GM03348 (cell line): ENCODE measurements at places on chromosomes 4 and X.

- DNase-seq, result no peak
Measured at GRCh38 chr4:1711055-1711570, 1.0 kb downstream of the SLBP start.

DNA sequence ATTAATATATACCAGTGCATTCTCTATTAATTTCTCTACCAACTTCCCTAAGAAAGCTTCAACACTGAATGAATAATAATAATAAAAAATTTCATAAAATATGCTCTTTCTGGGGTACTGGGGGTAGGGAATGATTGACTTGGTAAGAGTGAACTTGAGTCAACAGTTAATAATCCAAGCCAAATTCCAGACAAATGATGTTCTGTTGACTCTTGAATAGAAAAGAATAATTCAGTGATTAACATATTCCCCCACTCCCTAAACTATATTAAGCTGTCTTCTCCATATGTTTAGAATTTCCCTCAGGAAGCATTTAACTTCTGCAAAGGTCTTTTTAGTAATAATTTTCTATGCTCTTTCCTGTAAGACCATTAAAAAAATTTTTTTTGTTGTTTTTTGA is 12.3 kb downstream of the PGRMC2 start:
- DNase-seq, result peak; percentile 45

GRCh38 chr4:165894159-165894558 is 21.1 kb downstream of the TLL1 start:
- DNase-seq, result no peak

- DNase-seq, result peak; percentile 35
Measured at GRCh38 chr4:159191989-159192388, 89.1 kb downstream of the RAPGEF2 start.

- DNase-seq, result no peak
Measured at GRCh38 chrX:48461830-48462229, 8.2 kb downstream of the SLC38A5 start.

GRCh38 chrX:105664243-105664642 is 158.1 kb upstream of the NRK start:
- DNase-seq, result no peak

DNA sequence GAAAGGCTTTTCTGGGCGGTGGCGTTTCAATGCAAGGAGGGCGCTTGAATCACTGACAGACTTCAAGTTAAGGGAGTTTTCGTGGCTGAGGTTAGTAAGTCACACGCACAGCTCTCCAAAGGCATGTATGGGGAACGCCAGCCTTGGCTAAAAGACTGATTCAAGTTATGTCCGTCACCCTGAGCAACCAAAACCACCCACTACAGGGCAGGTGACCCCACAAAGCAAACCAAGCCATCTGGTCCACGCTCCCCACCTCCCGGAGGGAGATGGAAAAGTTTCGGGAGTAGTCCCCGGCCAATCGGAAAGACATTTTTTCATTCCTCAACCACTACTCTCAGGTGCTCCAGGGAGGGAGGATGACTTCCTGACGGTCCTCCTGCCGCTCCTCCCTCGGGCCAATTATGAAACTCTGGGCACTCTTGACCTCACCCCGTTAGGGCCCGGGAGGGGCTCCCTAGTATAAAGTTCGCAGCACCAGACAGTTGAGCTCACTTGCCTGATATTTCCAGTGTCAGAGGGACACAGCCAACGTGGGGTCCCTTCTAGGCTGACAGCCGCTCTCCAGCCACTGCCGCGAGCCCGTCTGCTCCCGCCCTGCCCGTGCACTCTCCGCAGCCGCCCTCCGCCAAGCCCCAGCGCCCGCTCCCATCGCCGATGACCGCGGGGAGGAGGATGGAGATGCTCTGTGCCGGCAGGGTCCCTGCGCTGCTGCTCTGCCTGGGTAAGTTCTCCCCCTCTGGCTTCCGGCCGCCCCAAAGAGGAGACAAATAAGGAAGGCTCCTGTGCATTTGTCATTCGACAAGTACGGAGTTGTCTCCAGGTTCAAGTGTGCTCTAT is at the start of gene EREG:
Gene EREG (plus strand): TSS at position 494 of the 840 bp plus-strand sequence. CDS start 164 bp downstream, at position 658.
- peak; percentile 46 for DNase-seq

DNA sequence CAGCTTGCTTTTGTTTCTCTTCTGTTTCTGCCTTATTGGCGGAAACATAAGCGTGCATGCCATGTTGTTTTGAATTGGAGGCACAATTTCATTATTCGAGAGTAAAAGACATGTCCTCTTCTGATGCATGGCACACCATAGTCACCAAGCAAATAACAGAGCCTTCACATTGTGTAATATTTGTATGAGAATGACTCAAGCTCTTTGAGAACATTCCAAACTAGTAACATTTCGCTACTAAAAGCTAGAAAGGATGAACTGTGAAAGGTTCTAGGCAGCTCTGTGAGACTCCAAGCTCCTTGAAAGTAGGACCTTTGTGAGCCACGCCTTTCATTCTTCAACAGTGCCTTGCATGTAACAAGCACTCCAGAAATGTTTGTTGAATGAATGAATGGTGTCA is 9.2 kb upstream of the ANXA3 start:
- peak; percentile 48 for DNase-seq

DNA sequence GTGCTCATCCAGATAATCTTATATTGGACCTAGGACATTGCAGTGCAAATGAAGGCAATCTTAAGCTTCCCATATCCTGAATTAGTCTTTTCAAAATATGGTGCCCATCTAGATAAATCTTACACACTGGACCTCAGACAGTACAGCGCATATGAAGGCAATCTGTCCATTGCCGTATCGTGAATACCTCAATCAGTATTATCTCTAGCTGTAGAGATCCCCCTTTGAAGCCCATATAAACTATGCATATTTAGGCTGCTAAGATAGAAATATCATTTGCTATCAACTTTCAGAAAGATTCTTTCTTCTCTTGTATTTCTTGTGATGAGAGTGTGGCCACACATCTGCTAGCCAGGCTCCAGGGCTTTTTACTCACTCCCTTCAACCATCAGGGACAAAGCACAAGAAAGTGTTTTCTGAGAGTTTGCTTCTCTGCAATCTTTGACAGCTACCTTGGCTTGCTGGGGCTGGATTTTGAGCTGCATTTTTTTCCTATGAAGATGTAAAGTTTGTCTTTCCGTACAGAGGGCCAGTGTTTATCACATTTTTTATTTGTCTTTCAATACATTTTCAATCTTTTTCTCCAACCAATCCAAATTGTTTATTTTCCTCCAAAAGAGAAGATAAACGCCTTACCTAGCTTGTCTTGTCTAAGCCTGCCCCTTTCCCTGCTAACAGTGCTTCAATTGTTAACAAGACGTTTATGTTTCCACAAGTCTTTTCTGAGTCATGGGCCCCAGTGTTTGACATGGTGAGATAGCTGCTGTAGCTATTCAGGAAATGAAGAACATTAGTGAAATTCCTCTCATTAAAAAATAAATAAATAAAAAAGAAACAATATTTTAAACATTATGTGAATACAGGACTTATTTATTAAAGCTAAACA is 57.6 kb upstream of the FAT1 start:
- no peak for DNase-seq

GRCh38 chr4:70945046-70945445 is 42.9 kb downstream of the MOB1B start:
- DNase-seq, result no peak

GRCh38 chrX:105745863-105746262 is 76.5 kb upstream of the NRK start:
- DNase-seq, result no peak

GRCh38 chr4:60611762-60612496 is 588.2 kb upstream of the ADGRL3 start:
- DNase-seq, result no peak

DNA sequence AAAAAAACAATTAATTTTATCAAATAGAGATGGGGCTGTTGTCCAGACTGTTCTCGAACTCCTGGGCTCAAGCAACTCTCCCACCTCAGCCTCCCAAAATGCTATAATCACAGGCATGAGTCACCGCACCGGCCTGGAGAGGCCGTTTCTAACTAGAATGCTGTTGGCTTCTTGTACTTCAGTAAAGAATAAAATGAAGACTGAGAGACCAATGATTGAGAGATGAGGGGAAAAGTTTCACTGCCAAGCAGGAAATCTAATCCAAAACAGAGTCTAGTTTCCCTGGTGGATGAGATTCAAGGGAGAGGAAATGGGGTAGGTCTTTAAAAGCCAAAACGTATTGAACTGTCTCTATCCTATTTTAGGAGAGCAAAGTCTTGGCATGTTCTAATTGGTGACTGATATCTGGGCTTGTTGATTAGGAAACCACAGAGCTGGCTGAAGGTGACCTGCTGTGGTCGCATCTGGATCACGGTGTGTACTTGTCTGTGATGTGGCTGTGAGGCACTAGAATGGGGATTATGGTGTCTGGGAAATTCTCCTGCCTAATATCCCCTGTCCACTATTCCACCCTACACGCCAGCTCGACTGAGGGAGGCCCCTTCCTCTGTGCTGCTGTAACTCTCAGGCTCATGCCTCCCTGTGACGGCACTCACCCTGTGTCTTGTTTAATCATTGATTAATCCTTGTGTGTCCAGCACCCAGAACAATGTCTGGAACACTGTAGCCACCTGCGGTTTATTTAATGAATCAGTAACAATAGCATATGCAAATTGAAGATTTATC is 15.0 kb upstream of the TRIM2 start:
- DNase-seq, result peak; percentile 31

DNA sequence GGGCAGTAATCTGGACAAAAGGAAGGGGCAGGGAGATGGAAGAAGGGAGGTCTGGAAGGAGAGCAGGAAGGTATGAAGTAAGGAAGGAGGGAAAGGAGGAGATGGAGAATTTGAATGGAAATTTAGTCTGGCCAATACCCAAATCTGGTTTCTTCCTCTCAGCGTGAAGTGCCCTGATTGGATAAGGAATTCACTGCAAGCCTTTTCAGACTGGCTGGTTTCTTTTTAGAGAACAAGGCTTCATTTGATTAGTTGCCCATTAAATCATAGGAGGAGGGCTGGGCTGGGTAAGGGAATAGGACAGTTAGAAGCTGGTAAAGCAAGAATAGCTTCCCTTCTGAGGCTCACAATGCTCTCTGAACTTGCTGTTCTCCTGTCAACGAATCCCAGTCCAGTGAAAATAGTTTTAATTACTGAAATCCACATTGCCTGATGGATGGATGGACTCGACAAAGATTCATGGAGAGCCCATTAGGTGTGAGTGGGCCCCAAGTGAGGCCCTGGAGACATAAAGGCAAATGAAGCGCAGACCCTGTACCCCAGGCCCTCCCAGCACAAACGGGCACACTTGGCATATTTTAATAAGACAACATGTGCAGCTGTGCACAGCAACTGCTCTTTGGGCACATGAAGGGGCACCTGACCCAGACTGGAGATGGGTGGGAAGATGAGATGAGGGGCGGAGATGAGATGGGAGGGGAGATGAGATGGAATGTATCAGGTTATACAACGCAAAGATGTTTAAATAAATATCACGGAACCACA is 347.1 kb upstream of the GATB start:
- DNase-seq, result no peak

DNA sequence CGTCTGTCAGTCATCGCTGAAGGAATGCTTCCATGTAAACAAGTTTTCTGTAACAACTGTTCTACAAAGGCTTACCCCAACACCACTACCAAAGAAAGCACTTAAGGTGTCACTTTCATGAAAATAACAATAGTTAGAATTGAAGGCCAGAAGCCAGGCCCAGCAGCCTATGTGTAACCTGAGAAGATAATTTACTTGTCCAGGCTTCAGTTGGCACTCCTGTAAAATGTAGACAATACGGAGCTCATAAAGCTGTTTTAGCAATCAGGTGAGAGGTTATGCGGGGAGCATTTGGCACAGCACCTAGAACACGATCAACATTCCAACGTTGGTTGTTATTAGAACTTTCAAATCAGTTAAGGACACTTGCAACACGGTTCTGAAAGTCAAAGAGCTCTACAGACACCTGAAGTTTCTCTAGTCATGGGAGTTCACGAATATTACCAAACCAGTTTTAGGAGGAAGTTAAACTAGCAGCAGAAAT is 15.7 kb downstream of the ADGRA3 start:
- DNase-seq, result no peak

GRCh38 chr4:163484906-163485305 is 9.6 kb upstream of the TMA16 start:
- peak; percentile 24 for DNase-seq
